ENCODE measurements at places on chromosomes 2 and 18.

- DNase-seq, result no peak
Measured at GRCh38 chr2:233756429-233757081, 3.5 kb upstream of the UGT1A1 start.

GRCh38 chr18:43442571-43442970 is 165.3 kb upstream of the SYT4 start:
- DNase-seq, result no peak

DNA sequence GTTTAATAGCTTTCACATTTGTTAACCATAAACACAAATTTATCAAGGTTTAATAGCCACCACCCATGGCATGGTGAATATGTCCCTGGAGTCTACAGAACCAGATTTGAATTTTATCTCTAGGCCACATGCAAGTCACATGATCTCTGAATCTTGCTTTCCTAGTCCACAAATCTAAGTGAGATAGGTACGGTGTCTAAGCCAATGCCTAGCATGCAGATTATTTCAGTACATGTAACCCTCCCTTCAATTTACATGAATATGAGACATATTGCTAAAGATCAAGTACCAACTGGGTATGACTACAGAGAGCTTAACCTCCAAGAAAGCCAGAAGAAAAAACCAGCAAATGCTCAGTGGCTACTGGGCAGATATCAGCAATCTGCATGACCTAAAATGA is 10.0 kb downstream of the ZNF24 start:
- DNase-seq, result no peak

DNA sequence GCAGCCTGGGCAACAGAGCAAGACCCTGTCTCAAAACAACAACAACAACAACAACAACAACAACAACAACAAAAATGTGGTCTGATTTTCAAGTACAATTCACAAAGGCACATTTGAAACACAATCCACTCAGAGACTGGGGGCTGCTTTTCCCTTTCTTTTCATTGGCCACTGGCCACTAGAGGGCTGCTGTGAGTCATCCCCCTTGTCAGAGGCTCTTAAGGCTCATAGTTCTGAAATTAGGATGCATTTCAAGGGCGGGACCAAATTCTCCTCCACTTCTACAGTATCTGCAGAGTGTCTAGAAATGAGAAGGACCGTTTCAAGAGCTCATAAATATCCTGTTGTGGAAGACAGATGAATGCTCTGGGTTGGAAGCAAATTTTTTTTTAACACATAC is 285.4 kb downstream of the NRXN1 start:
- no peak for DNase-seq

- no peak for DNase-seq
Measured at GRCh38 chr18:62037012-62037742, 144.4 kb upstream of the RNF152 start.

GRCh38 chr2:68309426-68309825 is 10.3 kb downstream of the CNRIP1 start:
- no peak for DNase-seq

GRCh38 chr2:45342-46130 is 769 bp downstream of the FAM110C start:
- no peak for DNase-seq

GRCh38 chr18:14921031-14921430 is 173.1 kb downstream of the ANKRD30B start:
- DNase-seq, result no peak

DNA sequence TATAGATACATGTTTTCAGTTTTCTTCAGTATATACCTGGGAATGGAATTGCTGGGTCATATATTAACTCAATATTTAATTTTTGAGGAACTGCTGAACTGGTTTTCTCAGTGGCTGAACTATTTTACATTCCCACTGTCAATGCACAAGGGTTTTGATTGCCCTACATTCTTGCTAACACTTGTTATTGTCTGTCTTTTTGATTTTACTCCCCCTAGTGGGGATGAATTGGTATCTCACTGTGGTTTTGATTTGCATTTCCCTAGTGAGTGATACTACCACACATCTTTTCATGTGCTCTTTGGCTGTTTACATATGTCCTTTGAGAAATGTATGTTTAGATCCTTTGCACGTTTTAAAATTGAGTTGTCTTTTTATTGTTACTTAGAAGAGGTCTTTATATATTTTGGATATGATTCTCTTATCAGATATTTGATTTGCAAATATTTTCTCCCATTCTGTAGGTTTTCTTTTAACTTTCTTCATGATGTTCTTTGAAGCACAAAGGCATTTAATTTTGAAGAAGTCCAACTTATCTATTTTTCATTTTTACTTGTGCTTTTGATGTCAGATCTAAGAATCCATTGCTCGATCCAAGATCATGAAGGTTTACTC is 36.2 kb downstream of the ASB1 start:
- no peak for DNase-seq

DNA sequence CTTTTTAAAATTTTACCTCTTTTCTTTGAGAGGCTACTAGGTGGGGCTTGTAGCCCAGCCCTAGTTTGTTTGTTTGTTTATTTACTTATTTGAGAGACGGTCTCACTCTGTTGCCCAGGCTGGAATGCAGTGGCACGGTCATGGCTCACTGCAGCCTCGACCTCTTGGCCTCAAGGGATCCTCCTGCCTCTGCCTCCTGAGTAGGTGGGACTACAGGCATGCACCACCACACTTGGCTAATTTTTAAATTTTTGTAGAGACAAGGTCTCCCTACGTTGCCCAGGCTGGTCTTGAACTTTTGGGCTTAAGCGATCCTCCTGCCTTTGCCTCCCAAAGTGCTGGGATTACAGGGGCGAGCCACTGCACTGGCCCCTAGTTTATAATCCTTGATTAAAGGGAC is 35.0 kb downstream of the ERLEC1 start:
- no peak for DNase-seq

DNA sequence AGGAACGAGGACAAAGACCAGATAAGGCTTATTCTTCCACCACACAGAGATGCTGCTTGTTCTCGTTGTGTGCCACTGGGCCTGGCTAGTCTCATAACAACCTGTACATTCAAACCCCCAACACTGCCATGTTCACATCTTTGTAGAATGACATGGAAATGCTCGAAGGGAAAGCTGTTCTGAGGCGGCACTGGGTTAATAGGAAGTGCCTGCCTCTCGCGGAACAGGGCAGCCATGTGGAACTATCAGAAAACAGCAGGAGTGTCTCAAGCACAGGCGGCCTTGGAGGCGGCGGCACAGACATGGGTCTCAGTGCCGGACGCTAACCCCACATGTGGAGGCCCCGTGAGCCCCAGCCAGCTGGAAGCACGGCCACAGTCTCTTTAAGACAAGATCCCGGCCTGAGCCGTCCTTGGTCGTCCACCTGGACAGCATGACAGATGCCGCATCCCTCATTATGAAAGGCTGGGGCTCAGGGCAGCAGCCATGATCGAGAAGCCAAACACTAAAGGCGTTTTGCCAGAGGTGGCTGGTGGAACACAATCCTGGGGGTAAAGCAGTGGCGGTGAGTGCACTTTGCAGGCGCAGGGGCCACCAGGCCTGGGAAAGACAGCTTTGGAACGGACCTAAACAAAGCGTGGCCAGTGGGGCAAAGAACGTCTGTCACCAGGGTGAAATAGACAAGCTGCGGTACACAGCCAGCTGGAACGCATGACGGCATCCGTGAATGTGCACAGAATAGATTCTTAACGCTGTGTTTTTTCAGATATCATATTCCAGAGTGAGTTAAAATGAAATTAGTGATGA is 161.0 kb downstream of the HDAC4 start:
- no peak for DNase-seq

DNA sequence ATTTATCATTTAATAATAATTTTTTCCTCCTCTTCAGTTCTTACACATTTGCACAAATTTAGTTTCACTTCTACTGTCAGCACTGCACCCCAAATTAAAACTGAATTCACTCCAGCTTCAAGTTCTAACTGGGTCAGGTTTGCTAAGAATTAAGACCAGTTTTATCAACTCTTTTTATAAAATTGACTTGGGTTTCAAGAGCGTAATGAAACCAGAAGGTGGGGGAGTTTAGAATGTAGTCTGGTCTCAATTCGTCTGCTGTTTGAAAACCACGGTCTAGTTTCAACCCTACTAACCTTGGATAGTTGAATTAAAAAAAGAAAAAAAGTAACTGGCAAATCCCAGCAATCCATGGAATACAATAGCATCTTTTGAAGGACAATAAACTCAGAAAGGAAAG is 14.3 kb upstream of the CTLA4 start:
- no peak for DNase-seq

DNA sequence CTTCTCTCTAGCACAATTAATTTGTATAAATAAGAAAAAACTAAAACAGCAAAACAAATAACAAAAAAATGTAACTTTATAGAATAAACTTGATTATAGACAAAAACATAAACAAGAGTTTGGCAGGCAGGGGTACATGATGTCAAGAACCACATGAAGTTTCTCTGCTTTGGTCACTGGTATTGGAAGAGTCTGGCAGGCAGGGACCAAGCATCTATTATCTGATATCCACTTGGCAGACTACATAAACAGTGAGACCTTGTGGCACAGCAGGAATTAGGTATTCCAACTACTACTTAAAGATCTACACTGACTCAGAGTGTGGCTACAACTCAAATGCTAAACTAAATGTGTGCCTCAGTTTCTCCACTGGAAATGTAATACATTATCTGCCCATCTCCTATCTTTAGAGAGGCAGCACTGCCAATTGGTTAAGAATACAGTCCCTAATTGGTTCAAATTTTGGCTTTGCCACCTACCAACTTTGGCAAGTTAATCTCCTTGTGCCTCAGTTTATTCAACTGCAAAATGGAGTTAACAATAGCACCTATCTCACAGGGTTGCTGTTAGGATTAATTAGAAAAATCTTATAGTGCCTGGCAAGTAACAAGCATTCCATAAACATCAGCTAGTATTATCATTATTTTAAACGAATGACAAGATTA is 2.7 kb downstream of the MAP4K3 start:
- no peak for DNase-seq

- no peak for DNase-seq
Measured at GRCh38 chr18:79956276-79956675, 4.8 kb upstream of the SLC66A2 start.

- DNase-seq, result no peak
Measured at GRCh38 chr2:184692141-184692734, 93.9 kb downstream of the ZNF804A start.

- DNase-seq, result no peak
Measured at GRCh38 chr2:70125498-70125898, 38.2 kb downstream of the PCBP1 start.

DNA sequence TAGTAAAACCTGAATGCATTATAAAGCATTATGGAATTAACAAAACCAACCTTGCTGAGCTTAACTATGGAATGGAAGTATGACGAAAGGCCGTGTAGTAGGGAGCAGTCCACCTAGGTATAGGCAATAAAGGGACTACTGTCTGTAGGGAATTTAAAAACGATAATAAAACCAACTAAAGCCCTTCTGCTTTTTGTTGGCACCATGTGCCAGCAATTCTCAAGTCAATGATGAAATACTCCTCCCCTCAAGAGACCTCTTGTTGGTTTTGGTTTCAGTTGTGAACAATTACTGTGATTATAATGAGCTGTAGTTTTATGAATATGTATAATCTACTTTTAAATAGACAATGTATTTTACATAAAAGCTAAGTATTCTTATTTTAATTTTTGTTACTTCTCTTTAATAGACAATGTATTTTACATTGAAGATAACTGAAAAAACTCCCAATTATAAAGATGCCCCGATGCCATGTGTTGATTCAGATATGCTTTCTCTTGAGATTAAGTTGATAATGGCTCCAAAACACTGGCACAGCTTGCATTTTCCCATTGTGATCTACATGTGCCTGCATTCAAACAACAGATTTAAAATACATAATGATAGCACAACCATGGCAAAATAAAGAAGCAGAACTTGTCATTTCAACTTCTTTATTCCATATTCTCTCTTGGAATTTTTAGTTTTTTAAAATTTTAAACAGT is 55.5 kb upstream of the ZDBF2 start:
- no peak for DNase-seq

DNA sequence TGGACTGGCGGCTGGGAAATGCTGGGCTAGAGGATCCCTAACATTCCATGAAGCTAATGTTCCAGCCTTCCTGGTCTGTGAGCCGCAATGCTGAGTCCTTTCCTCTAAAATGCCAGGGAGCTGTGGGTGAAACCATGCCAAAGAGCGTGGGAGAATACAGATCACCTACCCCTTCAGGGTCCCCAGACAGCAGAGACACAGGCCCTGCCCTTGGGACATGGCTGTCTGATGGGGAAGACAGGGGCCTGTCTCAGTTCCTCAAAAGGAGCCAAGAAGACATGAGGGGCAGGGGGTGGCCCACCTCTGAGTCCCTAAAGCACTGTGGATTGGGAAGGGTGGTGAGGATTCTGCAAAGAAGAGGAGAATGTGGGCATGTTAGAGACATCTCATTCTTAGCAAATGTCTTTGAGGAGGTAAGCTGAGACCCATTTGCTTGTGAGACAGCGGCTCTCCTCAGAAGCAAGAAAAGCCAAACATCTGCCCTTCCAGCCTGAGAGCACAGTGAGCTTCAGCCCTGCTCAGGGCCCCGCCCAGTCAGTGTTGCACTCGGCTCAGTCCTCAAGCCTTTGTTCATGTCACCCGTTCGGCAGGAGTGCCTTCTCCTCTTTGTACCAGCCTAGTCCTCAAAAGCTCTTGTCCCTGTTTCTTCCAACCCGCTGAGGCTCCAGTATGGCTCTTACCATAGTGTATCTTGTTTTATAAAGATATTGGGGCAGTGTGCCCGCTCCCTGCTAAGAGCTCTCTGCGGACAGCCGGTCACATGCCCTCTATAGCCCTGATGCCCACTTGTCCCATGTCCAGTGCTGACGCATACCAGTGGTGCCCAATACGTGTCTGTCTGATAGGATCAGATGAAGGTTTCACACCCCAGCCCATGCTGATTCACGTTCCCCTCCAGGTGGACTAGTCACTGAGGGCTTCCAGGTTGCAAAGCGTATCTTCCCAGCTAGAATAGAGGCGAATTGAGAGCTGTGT is 286.2 kb downstream of the CYP26B1 start:
- no peak for DNase-seq

- DNase-seq, result no peak
Measured at GRCh38 chr18:12374401-12374800, 2.6 kb downstream of the AFG3L2 start.

DNA sequence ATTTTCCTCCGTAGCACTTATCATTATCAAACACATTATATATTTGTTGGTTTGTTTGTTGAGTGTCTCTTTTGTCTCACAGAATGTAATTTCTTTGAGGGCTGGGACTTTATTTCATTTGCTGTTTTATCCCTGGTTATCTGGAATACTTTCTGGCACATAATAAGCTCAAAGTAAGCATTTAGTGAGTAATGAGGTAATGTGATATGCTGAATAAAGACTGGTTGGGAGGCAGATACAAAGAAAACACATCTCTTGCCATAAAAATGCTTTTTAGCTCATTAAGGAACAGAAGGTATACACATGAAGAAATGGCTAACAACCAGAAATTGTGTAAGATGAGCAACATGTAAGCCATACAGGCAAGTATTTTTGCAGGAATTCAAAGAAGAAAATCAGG is 1411.8 kb downstream of the LRP1B start:
- DNase-seq, result no peak

- no peak for DNase-seq
Measured at GRCh38 chr2:147696426-147696825, 148.4 kb upstream of the ACVR2A start.
